ENCODE measurements at places on chromosomes 6 and 20.

GRCh38 chr20:63831993-63832686 lies 1.1 kb upstream of the ZBTB46 start:
- peak; percentile 45 for DNase-seq

DNA sequence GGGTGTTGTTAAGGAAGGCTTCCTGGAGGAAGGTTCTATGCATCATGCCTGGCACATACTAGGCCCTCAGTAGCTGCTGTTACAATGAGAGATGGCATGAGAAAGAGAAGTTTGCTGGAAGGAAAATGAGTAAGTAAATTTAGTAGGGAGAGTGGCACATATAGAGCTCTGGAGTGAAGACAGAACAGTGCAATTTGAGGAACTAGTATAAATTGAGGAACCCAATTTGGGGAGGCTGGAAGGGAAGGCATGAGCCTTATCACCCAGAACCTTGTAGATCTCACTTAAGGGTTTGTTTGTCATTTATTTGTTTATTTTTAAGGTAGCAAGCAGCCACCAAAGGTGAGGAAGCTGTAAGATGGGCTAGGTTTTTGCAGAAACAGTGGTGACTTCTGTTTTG lies 87.1 kb upstream of the SCGN start:
- no peak for DNase-seq

GRCh38 chr6:127608554-127609270 lies 31.7 kb downstream of the C6orf58 start:
- no peak for DNase-seq

DNA sequence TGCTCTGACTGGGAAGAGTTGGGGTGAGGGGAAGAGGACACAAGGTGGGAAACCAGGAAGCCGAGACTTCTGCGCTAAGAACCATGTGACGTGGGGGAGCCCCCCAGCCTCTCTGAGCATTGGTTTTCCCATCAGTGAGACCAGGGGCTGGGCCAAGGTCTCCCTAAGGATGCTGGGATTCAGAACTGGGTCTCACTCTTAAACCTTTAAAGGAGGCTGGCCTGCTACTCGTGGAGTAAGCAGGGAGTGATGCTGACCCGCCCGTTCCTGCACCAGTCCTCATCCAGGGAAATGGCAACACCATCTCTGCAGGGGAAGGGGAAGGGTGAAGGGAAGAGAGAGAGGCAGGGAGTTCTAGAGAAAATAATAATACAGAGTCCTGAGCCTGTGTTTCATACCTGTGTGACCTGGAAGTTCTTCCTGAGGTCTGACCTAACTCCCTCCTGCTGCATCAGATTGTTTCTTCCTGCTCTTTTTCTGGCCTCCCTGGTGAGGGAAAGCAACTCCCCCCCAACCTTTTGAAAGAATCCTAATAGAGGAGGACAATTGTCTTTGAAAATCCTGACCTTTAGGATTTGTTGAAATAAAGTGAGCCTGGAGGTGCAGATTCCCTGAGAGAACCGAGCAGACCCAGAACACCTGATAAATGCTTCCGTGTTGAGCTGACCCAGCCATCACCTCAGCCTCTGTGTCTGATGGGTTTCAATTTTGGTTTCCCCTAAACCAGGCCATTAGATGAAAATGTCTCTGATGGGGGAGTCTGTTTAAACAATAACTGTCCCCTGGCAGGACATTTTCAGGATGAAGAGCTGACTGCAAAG lies 3.0 kb upstream of the GRM4 start:
- no peak for DNase-seq

- DNase-seq, result peak; percentile 62
Observed at GRCh38 chr20:555976-556385, 12.4 kb upstream of the CSNK2A1 start.

GRCh38 chr6:47197682-47198640 lies 111.7 kb downstream of the TNFRSF21 start:
- DNase-seq, result no peak

DNA sequence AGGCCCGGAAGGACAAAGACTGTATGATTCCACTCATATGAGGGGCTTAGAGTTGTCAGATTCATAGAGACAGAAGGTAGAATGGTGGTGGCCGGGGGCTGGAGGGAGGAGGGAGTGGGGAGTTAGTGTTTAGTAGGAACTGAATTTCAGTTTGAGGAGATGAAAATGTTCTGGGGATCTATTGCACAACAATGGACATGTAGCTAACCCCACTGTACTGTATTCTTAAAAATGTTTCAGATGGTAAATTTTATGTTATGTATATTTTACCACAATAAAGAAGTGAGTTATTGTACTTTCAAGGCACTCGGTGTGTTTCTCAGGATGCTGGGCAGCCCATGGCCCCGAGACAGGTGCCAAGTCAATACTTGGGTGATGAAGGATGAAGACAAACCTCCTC lies 25.4 kb downstream of the MAS1 start:
- DNase-seq, result no peak

GRCh38 chr6:71489736-71490135 lies 201.1 kb downstream of the OGFRL1 start:
- DNase-seq, result peak; percentile 98

DNA sequence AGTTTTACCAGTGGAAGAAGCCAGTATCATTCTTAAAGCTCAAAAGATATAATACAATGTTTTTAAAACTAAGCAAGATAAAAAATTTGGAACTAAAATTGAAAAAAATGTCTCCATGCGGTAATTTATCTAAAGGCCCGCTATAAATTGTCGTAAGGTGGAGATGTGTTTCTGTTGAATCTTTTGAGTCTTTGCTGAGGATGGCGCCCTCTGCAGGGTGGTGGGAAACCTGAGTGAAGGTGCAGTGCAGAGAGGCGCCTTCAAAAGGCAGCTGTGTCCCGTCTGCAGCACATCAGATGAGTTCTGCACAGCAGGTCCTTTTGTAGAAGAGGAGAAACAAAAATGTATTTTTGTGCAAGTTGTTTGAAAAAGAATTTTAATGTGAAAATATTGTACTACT lies 29.4 kb upstream of the KIF25 start:
- peak; percentile 13 for DNase-seq

GRCh38 chr6:15255481-15255880 lies 9.6 kb downstream of the JARID2 start:
- DNase-seq, result no peak

- peak; percentile 42 for DNase-seq
Observed at GRCh38 chr20:23397961-23398360, 23.3 kb downstream of the NAPB start.

DNA sequence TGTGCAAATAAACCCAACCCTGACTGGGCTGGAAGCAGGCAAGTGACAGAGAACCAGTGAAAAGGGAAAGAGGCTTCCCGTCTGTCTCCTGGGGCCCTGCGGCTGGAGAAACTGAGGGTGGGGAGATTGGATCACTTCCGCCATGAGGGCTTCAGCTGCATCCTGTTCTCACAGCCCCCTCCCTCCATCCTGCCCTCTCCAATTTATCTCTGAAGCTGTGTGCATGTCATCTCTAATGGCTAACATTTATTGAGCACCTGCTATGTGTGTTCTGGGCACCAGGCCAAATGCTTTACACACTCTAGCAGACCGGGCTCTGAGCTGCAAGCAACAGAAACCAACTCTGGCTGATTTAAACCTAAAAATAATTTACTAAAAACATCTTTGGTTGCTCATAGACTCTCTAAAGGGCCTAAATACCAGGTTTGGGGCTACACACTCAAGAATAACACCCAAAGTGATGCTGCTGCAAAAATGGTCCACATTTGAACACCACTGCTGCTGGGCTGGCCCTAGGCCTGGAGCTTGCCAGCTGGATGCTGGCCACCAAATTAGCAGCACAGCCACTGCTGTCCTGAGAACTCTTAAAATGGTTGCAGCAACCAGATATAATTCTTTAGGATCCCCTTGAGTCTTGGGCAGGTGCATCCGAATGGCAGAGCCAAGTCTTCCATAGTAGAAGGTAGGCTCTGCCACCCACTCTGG lies 123.6 kb upstream of the LRFN2 start:
- no peak for DNase-seq

DNA sequence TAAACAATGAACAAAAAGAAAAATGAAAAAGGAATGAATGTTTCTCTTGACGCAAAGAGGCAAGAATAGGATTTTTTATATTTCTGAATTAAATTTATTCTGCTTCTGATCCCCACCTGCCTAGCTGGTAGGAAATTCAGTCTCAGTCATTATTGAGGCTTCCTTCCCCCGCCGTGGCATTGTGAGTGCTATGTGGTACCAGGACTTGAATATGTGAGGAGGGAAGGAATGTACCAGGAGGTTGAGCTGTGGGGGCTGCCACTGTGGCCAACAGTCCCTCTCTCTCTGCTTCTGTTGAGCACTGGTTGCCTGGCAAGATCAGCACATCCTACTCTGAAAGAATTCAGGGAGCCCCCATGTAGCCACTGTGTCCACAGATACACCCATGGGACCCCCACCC lies 368.1 kb upstream of the JARID2 start:
- no peak for DNase-seq

DNA sequence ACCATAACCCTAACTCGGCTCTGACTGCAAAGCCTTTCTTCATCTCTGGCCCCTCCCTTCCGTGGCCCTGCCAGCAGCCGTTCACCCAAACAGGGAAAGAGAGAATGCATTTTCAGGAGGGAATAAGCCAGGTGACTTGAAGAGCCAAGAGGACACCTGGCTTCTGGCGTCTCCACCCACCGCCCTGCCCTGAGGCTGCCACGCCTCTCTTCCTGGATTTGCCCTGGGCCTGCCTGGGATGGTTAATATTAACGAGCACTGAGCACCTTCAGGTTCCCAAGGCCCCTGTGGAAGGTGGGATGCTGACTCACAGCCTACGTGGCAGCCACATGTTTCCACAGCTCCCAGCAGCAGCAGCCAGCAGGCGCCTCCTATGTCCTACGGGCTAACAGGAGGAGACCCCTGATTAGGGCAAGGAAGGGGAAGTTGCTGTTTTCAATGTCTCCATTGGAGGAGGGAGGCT lies 138.0 kb upstream of the RREB1 start:
- no peak for DNase-seq

- no peak for DNase-seq
Observed at GRCh38 chr6:2029130-2029794, 216.1 kb downstream of the GMDS start.

GRCh38 chr6:132143258-132143657 lies 192.1 kb upstream of the CCN2 start:
- no peak for DNase-seq

DNA sequence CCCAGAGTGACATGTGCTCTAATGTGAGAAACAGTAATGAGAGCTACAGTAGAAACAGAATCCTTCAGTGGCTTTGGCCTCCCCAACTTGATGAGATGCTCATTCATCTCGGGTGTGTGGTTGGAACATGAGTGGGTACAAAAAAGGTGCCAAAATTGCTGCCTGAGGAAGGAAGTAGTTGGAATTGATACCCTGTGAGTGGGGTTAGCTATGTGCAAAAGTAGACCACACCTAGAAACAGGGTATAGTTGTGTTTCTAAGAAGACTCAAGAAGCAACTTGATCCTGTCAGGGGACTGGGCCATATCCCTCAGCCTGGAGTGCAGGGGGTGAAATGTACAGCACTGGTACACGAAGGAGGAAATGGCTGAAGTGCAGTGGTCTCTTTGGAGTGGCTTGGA lies 206.4 kb upstream of the SUPT3H start:
- no peak for DNase-seq

GRCh38 chr20:43052532-43052931 lies 137.2 kb downstream of the PTPRT start:
- no peak for DNase-seq

GRCh38 chr20:7790189-7790588 lies 150.1 kb downstream of the HAO1 start:
- peak; percentile 3 for DNase-seq

- no peak for DNase-seq
Observed at GRCh38 chr6:56521976-56522375, 120.7 kb downstream of the DST start.

- DNase-seq, result no peak
Observed at GRCh38 chr6:4948781-4949450, 54.9 kb downstream of the RPP40 start.

DNA sequence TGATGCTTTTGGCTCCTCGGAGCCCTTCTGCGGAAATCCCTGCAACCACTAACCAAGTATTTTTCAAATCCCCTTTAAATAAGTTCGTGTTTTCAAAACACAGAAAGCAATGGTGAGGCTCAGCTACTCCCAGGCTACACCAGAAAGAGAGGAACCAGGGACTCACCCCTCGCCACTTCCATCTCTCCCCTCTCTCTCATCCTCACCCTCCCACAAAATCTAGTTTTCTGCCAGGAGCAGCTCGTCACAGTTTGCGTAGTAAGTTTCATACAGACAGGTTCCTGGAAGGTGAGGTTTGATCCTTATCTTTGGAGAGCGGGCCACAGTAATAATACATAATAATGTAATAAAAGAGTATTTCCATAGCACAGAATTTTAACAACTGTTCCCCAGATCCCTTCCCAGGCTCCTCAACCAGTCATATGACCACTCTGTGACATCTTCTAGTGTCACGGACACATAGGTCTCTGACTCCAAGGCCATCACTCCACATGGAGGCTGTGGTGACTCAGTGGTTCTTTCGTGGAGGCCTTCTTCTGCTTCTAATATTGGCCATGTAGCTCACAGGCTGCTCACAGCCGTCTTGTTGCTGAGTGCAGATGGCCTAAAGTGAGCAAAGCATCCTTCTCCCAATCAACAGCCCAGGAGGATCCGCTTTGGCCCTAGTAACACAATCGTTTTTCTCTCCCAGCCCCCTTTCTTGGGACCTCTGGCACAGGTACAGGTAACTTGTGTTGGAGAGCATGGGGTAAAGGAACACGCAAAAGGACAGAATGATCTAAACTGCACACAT lies 295.7 kb downstream of the CDC5L start:
- DNase-seq, result no peak

DNA sequence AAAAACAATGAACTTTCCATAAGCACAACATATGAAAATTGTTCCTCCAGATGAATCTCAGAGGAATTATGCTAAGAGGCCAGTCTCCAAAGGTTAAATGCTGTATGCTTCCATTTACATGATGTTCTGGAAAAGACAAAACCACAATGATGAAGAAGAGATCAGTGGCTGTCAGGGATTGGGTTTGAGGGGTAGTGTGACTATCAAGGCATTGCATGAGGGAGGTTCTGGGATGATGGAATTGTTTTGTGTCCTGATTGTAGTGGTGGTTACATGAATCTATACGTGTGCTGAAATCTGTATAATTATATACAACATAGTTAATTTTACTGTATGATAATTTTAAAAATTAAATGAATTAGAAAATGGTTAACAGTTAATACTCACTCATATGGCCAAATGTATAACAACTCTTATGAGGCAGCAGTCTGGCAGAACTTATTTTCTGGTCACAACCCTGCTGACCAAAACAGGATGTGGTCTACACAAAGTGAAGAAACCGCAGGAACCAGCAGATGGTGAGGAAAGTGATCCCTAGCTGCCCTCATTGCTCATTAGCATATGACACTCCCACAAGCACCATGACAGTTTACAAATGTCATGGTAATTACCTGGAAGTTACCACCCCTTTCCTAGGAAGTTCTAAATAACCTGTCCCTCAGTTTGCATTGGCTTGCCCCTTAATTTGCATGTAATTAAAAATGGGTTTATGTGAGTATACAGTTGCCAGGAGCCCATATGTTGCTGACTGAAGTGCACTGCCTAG lies 31.9 kb downstream of the NSFL1C start:
- DNase-seq, result peak; percentile 96
